ENCODE measurements at places on chromosomes 13 and 19. TPM values are rescaled to one million over a fixed set of nuclear protein-coding genes. Genes with fewer than 3 reads are reported as not detected.

DNA sequence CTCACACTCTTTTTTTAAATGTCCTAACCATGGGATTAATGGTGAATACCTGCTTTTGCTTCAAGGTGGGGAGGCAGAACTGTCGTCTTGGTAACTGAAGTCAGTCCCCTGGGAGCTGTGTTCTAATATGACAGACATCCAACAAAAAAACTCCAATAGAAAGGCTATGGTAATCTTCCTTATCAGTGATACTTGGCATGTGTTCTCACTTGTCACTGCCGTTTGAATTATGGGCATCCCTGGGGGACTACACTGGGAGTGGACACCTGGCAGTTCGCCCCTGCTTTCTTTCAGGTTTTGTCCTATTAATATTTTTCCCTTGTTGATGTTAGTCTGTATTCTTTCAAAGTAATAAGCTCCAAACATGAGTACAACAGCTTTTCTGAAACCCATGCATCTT lies 252.6 kb downstream of the SLITRK5 start:
- DNase-seq: no peak

DNA sequence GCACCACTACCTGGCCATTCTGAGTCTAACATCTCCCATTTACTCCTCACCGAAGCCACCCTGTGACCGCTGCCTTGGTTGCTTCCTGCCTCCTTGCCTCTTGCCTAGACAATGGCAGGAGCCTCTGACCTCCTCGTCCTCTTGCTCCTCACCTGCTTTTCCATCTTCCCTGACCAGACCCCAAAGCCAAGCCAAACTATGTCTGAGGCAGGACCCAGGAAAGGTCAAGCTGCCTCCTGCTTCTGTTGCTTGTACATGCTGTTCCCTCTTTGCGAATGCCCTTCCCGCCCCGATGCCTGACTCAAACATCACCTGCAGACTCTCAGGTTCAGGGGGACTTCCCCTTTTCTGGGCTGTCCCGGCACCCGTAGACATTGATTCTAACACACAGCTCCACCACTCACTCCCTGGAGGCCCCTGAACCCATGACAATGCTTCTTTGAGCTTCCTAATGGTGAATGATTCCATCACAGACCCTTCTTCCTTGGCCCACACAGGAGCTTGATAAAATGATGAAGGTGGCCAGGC lies 60.8 kb downstream of the F2RL3 start:
- DNase-seq: no peak

DNA sequence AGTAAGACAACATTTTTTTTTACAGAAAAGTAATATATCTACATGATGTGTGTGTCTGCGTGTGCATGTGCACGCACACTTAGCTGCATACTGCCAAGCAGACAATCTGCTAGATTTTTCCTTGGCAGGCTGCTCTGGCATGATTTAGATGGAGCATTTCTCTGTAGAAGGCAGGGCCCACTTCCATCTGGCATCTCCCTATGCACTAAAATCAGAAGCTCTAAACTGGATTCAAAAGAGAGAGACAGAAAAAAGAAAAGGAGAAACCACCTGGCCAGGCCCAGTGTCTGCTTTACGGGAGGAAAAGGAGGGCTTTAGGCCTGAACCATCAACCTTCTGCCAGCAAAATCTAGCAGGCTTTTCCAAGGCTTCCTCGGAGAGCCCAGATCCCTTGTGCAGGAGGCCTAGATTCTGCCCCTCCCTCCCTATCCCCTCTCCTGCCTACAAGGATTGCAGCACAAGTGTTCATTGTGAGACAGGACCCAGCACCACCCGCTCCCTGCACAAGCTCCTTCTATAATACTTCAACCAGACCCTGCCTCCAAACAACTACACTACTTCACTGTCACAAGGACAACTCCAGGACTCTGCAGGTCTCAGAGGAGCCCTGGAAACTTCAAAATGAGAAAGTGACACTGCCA lies 99.3 kb downstream of the DOCK9 start:
- DNase-seq: no peak

- no peak for DNase-seq
Measured at GRCh38 chr19:9793071-9793591, 24.6 kb upstream of the ZNF846 start.

- DNase-seq: no peak
Measured at GRCh38 chr19:19213426-19214158, 1.8 kb downstream of the NCAN start.

DNA sequence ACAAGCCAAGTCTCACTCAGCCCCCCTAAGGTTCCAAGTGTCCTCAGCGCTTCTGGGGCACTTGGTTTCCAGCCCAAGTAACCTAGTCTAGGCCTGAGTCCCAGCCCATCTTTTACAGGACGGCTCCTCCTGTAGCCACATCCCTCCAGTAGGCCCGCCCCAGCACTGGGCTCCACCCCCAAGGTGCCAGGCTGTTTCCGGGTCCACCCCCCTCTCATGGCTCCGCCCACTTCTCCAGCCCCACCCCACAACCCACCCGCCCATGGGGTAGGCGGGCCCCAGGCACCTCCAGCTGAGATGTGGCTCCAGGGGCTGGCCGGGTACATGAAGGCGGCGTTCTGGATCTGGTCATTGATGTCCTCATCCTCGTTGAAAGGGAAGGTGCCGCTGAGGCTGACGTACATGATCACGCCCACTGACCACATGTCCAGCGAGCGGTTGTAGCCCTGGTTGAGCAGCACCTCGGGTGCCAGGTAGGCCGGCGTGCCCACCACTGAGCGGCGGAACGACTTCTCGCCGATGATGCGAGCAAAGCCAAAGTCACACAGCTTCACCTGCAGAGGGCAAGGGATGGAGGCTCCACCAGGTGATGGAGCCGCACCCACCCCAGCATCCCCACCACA lies 17.2 kb upstream of the DACT3 start:
- peak; percentile 13 for DNase-seq

- no peak for DNase-seq
Measured at GRCh38 chr13:97460004-97460775, 26.2 kb downstream of the RAP2A start.

GRCh38 chr13:97257800-97258799 lies 36.0 kb downstream of the MBNL2 start:
- peak; percentile 98 for DNase-seq

DNA sequence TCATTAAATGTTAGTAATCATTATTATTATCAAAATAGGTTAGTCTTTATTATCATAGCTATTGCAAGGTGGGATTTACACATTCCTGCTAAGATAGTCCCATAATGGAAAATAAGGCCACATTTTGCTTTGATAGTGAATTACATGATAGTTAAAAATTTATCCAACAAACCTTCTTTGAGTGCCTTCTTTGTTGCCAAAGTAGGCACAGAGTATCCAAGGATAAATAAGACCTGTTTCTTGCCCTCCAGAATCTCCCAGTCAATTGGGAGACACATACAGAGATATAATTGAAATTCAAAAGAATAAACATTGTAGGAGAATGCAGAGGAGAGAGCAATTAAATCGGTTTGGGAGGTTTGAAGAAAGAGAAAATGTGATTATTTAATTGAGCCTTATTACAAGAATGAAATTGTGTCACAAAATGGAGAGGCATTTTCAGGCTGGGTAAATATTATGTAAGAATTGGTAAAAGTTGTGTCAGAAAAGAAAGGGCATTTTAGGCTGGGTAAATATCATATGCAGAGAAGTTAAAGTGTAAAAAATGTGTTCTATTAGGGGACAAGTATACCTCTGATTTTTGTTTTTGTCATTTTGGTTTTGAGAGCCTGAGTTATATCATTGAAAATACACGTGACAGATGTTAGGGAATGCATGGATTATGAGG lies 189.3 kb downstream of the POU4F1 start:
- DNase-seq: no peak

GRCh38 chr13:97369261-97369893 lies 64.6 kb upstream of the RAP2A start:
- DNase-seq: peak; percentile 32

ZNF177 gene
- polyA plus RNA-seq: 0.76 TPM

Data from endothelial cell of umbilical vein (primary cell).